ENCODE measurements at places on chromosomes 1 and 21.

GRCh38 chr1:32893198-32894018, 7.1 kb downstream of the HPCA start:
- no peak for DNase-seq

- no peak for DNase-seq
These were observed 133.7 kb downstream of the COQ8A start for GRCh38 chr1:227073786-227074185.

- no peak for DNase-seq
These were observed 19.2 kb downstream of the NFYC start for GRCh38 chr1:40710581-40711315.

DNA sequence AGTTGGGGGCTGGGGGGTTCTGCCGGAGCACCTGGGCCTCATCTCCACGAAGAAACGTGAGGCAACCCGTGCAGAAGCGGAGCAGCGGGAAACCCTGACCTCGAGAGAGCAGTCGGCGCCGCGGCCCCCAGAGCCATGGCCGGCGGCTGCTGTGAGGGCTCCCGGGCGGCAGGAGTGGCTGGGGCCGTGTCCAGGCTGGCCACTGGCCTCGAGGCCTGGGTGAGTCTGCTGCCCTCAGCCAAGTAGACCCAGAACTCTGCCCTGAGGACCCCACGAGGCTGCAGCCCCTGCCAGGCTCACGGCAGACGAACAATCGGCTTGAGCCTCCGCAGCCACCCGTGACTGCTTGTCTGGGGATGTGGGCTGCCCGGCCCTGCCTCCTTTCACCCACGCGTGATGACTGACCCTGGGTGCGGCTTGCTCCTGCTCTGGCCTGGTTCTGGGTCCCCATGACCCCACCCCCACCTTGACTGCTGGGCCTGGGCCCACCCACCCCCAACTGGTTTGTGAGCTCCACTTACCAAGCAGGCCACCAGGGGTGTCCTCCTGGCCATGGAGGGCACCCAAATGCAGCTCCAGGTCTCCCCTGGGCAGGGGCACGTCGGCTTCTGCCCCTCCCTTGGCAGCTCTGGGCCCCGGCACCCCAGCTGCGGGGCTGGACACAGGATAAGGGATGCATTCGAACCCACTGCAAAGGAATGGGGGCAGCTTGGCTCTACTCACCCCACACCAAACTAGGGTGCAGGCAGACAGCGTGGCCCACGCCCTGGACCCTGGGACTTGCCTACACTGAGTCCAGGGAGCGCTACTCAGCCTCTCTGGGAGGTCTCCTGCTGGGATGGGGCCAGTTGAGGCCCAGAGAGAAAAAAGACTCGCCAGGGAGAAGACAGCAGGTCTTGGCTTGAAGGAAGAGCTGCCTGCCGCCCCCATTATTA, 34.2 kb downstream of the MORN1 start:
- no peak for DNase-seq

GRCh38 chr1:39376656-39377055, 114.8 kb upstream of the BMP8A start:
- DNase-seq: no peak

DNA sequence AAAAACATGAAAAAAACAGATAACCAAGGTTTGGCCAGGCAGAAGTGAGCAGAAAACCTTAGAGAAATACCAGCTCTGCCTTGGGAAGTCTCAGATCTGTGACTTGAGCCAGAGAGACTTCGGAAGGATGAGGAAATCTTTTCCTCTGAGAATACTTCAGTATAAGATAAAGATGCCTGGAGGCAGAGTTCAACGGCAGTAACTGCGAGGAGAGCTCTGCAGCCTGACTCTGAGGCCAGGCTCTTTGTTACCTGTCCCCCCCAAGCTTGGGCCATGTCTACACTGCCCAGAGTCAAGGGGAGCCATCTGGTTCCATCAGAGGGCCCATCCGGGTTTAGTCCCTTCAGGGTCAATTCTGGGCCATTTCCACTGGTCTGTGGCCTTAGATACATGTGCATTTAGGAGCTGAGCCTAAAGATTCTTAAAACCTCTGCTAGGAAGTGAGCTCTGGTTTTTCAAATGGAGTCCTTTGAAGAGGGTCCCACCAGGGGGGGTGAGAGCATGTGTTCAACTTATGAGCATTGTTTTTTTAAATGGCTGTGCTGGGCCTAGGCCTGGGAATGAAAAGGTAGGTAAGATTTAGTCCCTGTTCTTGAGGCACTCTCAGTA, 8.7 kb downstream of the KIRREL1 start:
- no peak for DNase-seq

GRCh38 chr1:230280054-230280795, 145.9 kb downstream of the PGBD5 start:
- peak; percentile 27 for DNase-seq

DNA sequence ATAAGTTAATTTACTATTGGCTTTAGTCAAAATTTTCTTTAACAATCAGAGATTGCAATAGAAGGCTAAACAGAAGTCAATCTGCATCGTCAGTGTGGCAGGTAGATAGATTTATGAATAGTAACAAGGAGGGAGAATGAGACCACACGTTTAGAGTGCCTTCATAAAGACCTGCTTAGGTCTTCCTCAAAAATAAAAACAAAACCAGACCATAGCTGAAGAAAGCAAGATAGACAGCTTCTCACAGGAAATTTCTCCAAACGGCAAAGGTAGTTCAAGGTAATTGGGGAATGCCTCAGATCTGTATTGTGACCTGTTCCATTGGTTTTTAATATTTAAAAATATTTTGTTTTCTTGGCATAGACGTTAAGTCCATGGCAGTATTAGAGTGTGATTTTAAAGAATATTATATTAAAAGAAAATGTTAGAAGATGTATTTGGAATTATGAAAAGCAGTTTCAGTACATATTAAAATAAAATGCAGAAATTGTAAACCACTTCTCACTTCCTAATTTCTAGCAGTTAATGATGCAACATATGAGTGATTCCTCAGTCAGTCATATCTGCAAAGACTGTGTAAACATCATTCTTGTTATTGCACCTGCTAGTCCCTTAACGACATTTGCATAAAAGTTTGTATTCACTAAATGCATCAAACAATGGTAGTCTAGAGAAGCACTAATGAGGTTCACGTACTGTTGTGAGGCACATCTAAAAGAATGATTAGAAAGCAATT, 278.0 kb downstream of the HLX start:
- DNase-seq: no peak

- no peak for DNase-seq
These were observed 26.1 kb downstream of the SPAG17 start for GRCh38 chr1:118158924-118159323.

- DNase-seq: no peak
These were observed 1.5 kb downstream of the THEMIS2 start for GRCh38 chr1:27873671-27874384.

Measured in C1 segment of cervical spinal cord (tissue), 14 donors.